ENCODE measurements at places on chromosomes 13 and 19.

DNA sequence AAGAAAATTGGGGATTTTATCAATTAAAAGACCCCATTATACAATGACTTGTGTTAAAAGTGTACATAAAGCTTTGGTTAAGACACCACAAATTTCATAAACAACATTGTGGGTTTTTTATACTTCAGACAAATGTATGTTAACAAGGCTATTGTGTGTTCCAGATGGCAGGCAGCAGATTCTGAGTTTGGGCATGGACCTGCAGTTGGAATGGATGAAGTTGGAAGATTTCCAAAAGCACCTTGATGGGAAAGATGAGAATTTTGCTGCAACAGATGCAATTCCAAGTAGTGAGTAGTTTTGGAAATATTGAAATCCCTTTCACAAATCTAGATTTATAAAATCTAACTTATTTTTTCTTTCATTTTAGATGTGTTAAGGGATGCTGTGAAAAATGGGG lies 25.4 kb downstream of the MPHOSPH8 start:
- no peak for DNase-seq

DNA sequence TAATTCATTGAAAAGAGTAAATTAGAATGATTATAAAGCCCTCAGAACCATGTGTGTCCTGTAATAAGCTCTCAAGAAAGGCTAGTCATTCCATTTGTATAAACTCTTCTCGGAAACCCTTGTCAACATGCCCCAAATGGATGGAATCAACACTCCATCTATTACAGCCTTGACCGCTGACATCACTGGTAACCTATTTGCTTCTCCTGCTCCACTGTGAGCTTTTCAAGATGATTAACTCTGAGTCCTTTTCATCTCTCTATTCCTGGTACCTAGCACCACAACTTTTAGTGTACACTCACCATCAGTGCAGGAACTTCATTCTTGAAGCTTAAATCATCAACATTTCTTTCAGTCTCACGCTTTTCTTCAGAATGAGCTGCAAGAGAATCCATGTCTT lies 612.0 kb downstream of the DCT start:
- DNase-seq: no peak

GRCh38 chr13:113919761-113920559 lies 53.9 kb downstream of the C13orf46 start:
- DNase-seq: peak; percentile 24

DNA sequence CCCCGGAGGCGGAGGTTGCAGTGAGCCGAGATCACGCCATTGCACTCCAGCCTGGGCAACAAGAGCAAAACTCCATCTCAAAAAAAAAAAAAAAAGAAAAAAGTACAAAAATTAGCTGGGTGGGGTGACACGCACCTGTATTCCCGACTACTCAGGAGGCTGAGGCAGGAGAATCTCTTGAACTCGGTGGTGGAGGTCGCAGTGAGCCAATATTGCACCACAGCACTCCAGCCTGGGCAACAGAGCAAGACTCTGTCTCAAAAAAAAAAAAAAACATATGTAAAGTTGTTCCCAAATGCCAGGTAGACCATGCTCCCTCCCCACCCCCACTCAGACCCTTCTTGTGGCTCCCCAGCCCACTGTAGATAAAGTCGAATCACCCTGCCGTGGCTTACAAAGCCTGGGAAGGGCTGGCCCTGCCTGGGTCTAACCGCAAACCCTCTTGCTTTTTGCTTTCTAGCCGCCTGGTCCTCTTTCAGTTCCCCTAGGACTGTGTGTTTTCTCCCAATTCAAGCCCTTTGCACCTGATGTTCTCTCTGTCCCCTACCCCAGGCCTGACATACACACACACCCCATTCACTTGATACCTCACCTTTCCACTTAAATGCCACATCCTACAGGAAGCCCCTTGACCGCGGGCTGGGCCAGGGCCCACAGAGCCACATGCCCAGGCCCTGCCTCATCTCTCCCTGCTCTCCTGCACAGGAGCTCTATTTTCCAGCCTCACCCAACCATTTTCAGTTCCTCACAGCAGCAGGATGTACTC lies 34.4 kb downstream of the MAP4K1 start:
- DNase-seq: no peak

- DNase-seq: peak; percentile 63
Observed at GRCh38 chr13:27919934-27920676, at the start of gene PDX1. Gene PDX1 (plus strand): TSS chr13:27920000. CDS start chr13:27920139, 139 bp downstream.

DNA sequence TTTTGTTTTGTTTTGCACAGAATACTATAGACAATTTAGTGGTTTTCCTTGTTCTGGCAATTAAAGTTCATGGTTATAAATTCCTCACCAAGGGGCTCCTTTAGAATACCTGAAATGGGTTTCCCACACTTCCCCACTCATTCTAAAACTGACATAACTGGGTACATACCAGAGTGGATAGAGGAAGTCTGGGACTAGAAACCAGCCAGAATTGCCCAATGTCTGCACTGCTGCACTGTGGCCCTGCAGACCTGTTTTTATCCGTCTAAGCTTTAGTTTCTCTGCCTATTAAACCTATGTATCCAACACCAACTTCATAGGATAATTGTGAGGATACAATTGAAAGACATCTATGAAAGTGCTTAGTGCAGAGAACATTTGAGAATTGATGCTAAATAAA lies 498.6 kb downstream of the KCTD12 start:
- no peak for DNase-seq

- no peak for DNase-seq
Observed at GRCh38 chr13:22980936-22981335, 199.8 kb upstream of the SGCG start.

DNA sequence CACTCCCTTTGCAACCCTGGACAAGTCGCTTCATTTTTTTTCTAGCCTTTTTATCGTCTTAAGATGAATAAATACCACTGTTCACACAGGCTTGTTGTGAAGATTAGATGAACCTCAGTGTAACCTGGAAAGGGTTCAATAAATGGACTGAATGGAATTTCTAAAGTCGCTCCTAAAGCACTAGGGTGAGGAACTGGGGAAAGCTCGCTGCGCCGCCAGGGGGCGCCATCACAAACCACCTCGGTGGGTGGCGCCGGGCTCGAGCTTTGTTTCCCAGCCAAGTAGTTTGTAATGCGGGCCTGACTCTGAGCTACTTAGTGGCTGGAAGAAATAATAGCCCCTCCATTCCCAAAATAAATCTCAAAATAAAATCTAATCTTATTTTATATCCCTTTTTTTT lies 2.2 kb upstream of the CEACAM6 start:
- DNase-seq: peak; percentile 89

DNA sequence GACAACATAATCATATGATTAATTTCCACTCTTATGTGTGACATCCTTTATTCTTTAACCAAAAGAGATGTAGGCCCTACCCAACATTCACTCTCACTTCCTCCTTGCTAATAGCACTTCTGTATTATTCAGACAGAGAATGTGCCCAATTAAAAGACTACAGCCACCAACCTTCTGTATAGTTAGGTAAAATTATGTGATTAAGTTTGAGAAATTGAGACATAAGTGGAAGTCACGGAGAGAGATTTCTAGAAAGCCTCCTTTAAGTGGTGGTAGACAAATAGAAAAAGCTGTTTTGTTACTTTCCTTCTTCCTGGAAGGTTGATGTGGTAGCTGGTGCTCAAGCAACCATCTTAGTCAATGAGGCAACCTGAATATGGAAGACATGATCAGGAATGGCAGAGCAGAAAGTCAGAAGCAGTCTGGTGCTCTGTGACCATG lies 14.8 kb downstream of the EPSTI1 start:
- no peak for DNase-seq

Measured in activated CD8-positive, alpha-beta memory T cell treated with anti-CD3 and anti-CD28 coated beads for 24 hours (primary cell).